ENCODE measurements at places on chromosomes 7 and 10. TPM values are rescaled to one million over a fixed set of nuclear protein-coding genes. Genes with fewer than 3 reads are reported as not detected.

The MMD2 gene
- not detected for total RNA-seq

The TFEC gene
- not detected for total RNA-seq

The DNAH11 gene
- total RNA-seq, result 0.04 TPM

The PDE6C gene
- total RNA-seq, result not detected

The NPSR1 gene
- not detected for total RNA-seq

The AGBL3 gene
- 1.1 TPM for total RNA-seq

The NODAL gene
- not detected for total RNA-seq

The CXCL12 gene
- total RNA-seq, result not detected

The CALY gene
- 0.77 TPM for total RNA-seq

The CCL24 gene
- not detected for total RNA-seq

The FKBP6 gene
- not detected for total RNA-seq

The FAM25A gene
- not detected for total RNA-seq

The EIF3A gene
- total RNA-seq, result 136 TPM

The VWDE gene
- total RNA-seq, result 0.60 TPM

Measured in A549 treated with RU486 at 1 μM for 4 hours (cell line).